ENCODE measurements at places on chromosomes 2 and 18.

- peak; percentile 87 for ATAC-seq
Observed at GRCh38 chr2:86632672-86633071, 9.0 kb upstream of the RNF103 start.

DNA sequence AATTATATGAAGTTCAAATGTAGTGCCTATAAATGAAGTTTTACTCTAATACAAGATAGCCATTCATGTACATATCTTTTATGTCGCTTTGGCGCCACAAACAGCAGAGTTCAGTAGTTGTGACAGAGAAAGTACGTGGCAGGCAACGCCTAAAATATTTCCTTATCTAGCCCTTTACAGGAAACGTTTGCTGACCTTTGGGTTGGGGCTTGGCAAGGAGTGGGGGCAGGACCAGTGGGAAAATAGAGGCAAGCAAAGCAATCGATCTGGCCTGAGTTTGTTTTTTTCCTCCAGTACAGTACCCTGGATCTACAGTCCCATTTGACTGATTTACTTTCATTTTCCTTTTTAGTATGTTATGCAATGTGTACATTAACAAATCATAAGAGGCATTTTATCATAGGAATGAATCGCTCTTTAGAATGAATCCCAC is 13.1 kb downstream of the CCDC68 start:
- peak; percentile 50 for ATAC-seq

GRCh38 chr2:210072922-210073509 is 70.6 kb downstream of the RPE start:
- peak; percentile 67 for ATAC-seq

DNA sequence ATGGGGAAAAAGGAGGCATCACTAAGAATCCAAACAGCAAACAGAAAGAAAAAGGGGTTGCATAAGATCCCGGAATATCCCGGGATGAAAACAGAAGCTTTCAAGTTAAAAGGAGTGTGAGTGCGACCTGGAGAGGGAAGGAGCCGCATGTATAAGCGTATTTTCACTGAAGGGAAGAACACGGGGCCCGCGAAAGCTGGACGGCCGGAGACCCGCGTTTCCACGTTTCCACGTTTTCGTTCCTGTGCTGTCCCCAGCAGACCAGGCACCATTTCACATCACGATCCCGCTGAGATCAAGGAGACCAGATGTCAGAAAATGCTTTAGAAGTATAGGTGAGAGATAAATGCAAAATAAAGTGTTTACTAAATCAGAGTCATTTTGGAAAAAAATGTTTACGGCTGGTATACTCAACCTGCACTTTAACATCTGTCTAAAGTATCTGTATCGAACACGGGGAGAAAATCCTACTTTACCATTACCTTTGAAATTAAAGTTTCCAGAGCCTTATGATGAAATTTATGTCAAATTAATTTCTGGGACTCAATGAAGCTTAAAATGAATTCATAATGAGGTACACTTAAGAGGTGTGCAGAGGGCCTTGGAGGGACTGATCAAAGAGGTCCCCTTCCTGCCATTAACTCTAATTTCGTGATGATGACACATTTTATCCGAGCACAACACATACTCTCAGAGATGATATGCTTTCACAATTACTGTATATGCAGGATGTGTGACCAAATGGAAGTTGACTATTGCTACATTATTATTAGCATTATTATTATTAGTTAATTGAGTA is 71.0 kb upstream of the SALL3 start:
- no peak for ATAC-seq

DNA sequence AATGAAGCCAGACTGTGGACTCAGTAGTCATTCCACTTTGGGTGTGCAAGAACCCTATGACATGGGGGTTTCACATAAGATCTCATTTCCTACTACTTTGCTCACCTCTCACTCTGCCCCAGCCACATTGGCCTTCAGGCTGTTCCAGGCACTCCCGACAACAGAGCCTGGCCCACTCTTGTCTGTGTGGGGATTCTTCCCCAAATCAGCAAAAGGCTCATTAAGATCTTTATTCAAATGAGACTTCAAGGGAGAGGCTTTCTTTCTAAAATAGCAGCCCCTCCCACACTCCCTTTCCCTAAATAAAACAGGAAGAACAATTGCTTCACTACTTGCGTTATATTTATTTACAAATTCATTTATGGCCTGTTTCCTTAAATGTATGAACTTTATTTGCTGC is 3.5 kb upstream of the CDC42EP3 start:
- no peak for ATAC-seq

- no peak for ATAC-seq
Observed at GRCh38 chr18:2304378-2305175, 266.7 kb downstream of the METTL4 start.

GRCh38 chr2:11101430-11101829 is 53.8 kb upstream of the SLC66A3 start:
- ATAC-seq: no peak

DNA sequence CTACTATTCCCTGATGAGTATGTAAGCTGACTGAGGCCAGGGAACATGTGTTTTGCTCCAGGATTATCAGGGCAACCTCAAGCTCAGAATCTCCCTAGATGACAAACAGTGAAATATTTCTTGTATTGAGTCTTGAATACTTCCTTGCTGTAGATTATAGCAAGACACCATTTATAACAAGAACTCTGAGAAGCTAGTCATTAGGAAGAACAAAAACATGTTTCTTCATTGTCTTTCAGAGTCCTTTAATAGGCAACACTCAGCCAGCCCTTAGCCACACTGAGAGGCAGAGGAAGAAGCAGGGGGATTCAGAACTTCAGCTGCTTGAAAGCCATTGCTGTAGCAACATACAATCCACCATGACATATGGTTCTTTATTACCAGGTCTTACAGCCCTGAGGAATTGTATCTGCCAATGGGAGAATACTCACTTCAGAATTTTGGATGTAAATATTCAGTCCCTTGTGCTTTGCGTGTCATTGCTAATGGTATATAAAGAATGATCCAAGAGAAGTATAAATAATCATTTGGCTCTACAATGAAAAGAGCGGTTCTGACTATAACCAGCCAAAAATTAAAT is 117.5 kb upstream of the NCKAP5 start:
- ATAC-seq: no peak

DNA sequence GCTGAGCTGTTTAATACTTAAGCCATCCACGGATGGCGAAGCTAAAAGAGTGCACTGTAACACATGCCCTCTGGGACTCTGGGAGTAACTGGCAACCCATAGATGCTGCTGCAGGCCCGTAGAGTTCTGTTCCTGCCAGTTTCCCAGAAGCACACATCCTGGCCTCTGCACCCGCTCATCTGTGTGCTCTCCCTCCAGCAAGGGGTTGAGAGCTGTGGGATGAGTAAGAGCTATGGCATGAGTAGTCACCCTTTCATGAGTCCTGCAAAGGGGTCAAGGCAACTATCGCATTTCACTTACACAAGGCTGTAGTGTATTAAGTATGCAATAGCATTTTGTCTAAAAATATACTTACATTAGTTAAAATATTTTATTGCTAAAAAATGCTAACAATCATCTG is 1341.8 kb upstream of the NXPH2 start:
- ATAC-seq: no peak

DNA sequence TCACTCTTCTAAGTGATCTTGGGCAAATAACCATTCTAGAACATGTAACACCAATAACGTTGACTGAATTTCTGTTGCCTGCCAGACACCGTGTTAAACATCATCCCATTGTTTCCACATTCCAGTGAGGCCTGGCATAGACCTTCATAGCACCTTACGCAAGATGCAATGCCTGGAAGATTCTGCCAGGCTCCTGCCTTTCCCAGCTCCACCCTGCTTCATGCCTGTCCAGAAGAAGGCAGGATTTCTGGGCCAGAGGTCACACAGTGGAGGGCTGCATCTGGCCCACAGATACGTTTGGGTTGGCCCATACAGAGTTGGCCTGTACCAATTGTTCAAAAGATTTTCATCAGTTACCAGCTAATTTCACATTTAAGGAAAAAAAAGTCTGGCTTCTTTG is 46.3 kb downstream of the EN1 start:
- no peak for ATAC-seq

GRCh38 chr2:191314697-191315364 is 69.6 kb downstream of the MYO1B start:
- no peak for ATAC-seq

GRCh38 chr2:20976527-20976926 is 67.3 kb downstream of the APOB start:
- ATAC-seq: peak; percentile 58

- no peak for ATAC-seq
Observed at GRCh38 chr2:165903406-165903805, 50.2 kb downstream of the TTC21B start.

GRCh38 chr2:168180483-168180882 is 66.9 kb downstream of the STK39 start:
- no peak for ATAC-seq

- no peak for ATAC-seq
Observed at GRCh38 chr18:32366586-32367538, 103.8 kb downstream of the GAREM1 start.

DNA sequence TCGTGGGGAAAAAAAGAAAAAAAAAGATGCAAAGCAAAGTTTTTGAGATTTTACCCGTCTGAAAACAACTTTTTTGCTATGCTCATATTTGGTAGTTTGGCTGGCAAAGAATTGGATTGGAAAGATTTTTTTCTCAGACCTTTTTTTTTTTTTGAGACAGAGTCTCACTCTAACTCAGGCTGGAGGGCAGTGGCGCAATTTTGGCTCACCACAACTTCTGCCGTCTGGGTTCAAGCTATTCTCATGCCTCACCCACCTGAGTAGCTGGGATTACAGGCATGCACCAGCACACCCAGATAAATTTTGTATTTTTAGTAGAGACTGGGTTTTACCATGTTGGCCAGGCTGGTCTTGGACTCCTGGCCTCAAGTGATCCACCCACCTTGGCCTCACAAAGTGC is 56.3 kb upstream of the TANC1 start:
- ATAC-seq: no peak

DNA sequence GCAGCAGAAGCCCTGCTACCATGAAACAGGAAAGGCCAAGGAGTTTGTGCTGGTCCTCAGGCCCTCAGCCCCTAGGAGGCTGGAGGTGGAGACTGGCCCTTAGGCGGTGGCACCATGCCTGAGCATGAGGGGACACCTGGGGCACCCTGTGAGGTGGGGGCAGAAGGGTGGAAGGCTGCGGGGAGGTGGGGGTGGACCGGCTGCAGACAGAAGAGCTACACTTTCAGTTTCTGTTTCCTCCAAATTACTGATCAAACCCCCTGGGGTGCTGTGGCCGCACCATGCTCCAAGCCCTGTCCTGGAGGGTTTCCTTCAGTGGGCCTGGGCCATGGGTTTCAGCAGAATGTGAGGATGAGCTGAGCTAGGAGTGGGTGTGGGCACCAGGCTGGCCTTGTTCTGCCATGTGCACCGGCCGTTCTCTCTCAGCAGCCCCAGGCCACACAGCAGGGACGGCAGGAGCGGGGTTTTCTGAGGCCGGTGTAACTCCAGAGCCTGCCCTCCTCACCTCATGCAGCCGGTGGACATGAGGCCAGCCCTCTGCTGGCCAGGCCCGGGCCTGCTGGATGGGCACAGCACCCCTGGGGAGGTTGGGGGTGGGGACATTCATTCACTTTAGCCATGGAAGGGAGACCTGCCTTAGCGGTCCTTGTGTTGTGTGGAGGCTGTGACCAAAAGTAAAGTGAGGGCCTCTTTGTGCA is 51.5 kb downstream of the PLEKHB2 start:
- ATAC-seq: no peak

GRCh38 chr18:3234457-3234856 is 13.1 kb upstream of the MYL12A start:
- no peak for ATAC-seq

GRCh38 chr18:59861963-59862819 is 37.6 kb upstream of the PMAIP1 start:
- ATAC-seq: no peak

DNA sequence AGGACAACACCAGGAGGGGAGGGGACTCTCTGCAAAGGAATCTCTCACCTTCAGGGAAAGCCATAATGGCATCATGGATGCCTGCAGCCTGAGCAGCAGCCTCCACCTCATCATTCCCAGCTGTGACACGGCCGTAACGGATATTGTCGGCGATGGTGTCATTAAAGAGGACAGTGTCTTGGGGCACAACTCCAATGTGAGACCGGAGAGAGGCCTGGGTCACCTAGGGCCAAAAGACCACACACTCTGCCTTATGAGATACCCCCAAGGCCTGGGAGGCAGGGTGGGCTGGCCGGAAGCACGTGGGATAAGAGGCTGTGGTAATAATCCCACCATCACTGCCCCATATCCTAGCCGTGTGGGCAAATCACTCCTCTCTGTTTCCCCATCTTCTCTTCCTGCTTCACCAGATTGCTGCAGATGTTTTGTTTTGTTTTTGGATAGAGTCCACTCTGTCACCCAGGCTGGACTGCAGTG is 4.3 kb downstream of the ZFAND2B start:
- ATAC-seq: no peak

- no peak for ATAC-seq
Observed at GRCh38 chr2:8487461-8487932, 194.4 kb upstream of the ID2 start.

Measured in motor neuron (in vitro differentiated cells).